Cardiac fibroblast (primary cell): ENCODE measurements at places on chromosomes 2 and 18.
A peak's percentile ranks its signal among the peaks of the same experiment; 100 is the strongest.

DNA sequence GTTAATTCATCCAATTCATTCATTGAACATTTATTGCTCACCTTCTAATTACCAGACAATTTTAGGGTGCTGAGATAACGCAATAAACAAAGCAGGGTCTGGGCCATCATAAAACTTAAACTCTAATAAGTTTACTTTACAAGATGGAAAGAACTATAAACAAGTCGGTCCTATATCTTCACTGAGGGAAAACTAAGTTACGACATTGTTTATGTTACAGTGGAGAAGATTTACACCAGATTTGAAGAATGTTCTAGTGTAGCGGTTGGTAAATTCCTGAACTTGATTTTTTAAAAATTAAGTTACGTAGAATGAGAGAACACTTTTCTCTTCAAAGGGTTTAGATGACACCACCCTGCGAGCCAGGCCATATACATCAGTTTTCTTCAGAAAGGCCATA lies 20.7 kb upstream of the FRZB start:
- DNase-seq: no peak

DNA sequence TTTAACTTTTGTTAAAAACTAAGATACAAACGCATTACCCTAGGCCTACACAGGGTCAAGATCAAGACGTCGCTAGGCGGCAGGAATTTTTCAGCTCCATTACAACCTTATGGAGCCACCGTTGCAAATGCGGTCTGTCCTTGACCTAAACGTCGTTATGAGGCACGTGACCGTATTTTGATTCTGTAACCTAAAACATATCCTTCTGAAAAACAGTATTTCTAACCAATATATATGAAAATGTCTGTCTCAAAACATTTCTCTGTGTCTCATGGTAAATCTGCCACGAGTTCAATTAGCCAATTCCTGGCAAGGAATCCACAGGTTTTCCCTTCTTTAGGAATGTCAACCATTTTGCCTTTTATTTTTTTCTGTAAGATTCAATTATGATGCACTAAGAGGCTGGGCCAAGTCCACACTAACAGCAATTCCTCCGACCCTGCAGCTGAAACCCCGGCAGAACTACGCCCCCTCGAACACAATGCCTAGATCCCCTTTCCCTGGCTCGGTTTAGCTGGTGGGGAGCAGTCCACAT lies 1.7 kb downstream of the RTN4 start:
- peak; percentile 49 for DNase-seq

DNA sequence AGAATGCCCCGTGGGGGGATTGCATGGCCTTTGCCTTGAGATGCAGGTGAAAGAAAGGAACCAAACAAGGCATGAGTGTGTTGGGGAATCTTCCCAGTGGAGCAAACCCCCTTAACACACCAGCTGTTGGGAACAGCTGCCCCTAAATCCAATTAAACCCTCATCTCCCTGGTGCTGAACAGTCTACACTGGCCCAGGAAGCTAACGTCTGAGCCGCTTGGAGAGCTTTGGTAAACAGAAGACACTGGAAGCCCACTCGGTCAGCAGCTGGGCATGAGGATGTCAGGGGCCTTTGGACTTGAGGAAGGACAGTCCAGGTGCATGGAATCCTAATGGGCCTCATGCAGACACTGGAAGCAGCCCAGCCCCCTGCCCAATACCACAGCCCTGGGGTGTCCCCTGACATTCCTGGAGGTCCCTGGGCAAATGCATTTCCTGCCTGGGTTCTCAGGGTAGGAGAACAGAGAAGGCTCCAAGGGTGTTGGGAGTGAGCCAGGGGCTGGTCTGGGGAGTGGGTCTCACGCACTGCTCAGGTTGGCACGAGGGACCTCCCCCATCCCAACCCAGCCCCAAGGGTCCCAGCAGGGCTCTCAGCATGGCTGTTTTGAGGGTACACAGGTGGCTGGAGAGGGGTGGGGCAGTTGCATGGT lies 37.7 kb downstream of the GBX2 start:
- no peak for DNase-seq

GRCh38 chr2:129673847-129674711 lies 305.4 kb upstream of the RAB6C start:
- DNase-seq: no peak

DNA sequence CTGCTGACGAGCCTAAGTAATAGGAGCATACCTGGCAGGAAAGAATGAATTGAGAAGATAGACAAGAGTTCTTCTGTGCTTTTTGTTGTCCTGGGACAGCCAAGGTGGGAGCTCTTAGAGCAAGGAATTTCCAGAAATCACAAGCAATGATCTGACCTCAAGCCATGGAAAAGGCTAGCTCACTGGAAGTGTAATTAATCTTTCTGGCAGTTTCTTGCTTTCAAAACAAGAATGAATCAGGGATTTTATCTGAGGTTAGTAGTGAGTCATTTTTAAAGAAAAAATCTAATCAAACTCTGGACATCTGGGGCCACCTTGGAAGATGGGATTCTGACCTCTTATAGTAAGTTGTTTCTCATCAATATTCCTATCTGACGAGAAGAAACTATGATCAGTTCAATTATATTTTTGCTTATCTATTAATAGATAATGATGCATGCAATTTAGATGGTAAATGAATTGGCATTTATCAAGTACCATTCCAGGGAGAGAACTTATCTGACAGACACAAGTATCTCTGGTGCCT lies 98.0 kb downstream of the ADCYAP1 start:
- DNase-seq: peak; percentile 53

DNA sequence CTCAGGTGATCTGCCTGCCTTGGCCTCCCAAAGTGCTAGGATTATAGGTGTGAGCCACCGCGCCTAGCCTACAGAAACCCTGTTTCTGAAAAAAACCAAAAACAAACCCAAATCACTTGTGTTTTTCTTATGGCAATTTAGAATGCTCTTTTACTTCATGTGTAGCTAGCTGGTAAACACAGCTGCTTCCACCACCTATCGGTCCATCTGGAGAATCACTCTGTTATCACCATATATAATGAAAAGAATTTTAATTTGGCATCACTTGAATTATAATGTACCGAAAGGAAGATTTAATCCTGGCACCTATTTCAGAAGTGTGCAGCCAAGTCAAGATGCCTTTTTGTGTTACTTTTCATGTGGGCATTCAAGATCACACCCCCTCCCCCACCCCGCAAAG lies 86.5 kb upstream of the ITGB6 start:
- no peak for DNase-seq

DNA sequence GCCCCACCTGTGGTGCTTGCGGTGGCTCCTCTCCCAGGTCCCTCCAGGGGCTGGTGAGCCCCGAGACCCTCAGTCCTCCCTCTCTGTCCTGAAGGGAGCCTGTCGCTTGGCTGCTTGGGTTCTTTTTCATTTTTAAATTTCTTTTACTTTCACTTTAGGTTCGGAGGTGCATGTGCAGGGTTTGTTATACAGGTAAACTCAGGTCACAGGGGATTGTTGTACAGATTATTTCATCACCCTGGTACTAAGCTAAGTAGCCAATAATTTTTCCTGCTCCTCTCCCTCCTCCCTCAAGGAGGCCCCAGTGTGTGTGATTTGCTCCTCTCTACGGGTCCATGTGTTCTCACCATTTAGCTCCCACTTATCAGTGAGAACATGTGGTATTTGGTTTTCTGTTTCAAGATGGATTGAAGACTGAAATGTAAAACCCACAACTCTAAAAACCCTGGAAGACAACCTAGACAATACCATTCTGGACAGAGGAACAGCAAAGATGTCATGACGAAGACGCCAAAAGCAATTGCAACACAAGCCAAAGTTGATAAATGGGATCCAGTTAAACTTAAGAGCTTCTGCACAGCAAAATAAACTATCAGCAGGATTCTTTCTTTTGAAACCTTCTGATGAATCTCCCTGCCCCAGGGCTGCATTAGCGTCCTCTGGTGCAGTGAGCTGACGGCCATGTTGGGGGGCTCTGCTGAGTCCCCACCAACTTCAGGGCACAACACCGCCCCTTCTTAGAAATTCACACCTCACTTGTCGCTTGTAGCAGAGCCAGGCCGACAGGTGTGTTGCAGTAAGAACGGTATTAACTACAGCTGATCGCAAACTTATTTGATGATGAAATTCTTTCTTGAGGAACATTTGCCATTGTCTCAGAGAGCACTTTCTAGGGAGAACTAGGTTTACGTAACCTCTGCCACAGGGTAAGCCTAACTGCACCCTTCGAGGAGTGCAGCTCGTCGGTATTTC lies 135.3 kb downstream of the ZNF236 start:
- no peak for DNase-seq

DNA sequence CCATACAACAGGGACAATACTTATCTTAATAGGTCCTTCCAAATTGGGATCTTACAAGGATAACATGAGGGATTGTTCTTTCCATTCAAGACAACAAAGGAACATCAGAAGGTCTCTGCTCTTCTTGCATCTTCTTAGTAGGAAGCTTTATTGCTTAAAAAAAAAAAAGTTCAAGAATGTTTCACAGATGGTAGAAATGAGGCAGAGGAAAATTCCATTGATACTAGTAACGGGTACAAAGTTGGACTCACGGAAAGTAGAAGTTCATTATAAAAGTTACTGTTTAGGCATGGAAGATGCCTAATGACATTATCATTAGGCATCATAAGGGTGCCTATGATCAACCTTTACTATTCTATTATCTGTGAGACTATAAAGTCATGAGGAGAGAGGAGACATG lies 136.2 kb downstream of the LAMA3 start:
- no peak for DNase-seq

- DNase-seq: no peak
Observed at GRCh38 chr18:78595924-78596573, 383.6 kb upstream of the SALL3 start.
